ENCODE measurements at places on chromosomes 5 and 9. TPM values are rescaled to one million over a fixed set of nuclear protein-coding genes. Genes with fewer than 3 reads are reported as not detected.

DNA sequence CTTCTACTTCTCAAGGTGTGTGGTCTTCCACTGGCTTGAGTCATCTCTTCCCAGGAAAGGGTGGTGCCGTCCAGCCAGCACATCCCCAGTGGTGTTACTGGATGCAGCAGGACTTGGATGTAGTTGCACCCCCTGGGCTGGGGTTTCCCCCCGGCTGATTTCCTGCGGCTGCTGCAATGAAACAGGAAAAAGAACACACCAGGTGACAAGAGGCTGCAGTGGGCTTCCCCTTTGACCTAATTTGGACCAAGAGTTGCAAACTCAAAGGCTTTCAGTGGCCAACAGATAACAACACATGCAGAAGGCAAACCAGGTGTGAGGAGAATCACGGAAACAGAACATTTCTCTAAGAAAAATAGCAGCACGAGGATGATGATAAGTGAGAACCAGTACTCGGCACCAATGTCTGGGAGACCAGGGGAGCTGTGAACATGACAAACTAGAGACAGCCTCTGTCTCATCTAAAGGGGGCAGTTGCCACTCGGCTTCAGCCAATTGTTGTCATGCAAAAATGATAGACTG, 83.7 kb downstream of the PDE6A start:
- no peak for DNase-seq

- no peak for DNase-seq
Measured at GRCh38 chr5:81549123-81549522, 155.2 kb upstream of the ACOT12 start.

DNA sequence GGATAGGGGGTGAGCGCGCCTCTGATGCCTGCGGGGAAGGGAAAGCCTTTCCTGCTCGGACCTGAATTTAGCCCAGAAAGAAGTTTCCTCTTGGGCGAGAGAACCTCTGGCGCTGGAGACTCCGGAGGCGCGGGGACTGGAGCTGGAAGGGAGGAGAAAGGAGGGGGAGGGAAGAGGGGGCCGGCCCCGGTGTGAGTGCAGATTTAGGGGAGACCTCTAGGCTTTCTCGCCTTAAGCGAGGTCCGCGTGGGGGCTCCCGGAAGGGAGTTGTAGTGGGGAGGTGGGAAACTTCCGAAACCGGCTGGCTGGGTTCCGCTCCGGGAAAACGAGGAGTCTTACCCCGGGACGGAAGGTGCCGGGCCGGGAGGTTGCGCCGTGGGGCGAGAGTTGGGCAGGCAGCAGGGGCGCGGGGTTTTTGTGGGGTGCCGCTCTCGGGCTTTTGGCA, 1.3 kb downstream of the PCSK5 start:
- peak; percentile 51 for DNase-seq

DNA sequence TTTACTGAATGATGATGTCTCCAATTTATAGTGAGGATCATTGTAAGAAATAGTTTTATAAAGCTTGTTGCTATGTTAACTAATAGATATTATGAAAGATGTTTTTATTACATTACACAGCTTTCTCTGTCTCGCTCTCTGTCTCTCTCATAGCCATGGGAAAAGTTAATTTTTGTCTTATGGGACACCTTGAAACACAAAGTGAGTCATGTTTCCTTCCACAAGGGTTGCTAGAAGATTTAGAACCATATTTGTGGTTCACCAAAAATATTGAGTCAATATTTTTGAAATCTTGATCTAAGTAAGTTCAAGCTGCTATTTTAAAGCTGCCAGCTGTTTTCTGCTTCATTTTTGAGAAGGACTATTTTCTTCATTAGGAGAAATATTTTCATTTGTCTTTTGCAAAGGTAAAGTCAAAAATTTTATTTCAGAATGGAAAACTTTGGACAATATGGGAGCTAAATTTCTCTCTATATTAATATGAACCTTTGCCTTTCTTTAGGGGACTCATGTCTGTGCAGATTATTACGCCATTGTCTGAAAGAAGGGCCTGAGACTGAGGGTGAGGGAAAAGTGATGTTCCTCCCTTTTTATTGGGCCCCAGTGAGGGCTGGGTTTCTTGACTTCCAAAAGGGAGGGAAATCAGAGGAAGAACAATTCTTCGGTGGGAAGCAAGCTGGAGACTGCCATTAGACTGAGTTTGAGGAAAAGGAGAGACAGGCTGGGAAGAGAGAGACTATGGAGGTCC, 87.9 kb upstream of the SLC24A2 start:
- DNase-seq, result no peak

DNA sequence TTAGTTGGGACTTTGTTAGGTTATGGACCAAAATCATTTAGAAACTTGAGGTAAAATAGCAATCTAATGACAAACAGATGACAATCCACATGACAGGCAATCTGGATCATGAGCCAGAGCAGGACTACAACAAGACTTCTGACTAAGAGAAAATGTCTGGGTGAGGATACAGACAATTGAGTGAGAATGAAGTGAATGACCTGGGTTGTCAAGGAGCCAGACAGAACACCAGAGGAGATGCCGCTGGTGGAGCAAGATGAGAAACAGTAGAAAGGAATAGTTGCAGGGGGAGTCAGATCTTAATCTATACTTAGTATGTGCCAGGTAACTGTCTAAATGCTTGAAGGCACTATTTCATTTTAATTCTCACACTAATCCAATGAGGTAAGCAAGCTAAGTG, 277.8 kb downstream of the PRELID2 start:
- no peak for DNase-seq

- DNase-seq, result peak; percentile 86
Measured at GRCh38 chr9:115328228-115328627, 210.3 kb upstream of the TNC start.

DNA sequence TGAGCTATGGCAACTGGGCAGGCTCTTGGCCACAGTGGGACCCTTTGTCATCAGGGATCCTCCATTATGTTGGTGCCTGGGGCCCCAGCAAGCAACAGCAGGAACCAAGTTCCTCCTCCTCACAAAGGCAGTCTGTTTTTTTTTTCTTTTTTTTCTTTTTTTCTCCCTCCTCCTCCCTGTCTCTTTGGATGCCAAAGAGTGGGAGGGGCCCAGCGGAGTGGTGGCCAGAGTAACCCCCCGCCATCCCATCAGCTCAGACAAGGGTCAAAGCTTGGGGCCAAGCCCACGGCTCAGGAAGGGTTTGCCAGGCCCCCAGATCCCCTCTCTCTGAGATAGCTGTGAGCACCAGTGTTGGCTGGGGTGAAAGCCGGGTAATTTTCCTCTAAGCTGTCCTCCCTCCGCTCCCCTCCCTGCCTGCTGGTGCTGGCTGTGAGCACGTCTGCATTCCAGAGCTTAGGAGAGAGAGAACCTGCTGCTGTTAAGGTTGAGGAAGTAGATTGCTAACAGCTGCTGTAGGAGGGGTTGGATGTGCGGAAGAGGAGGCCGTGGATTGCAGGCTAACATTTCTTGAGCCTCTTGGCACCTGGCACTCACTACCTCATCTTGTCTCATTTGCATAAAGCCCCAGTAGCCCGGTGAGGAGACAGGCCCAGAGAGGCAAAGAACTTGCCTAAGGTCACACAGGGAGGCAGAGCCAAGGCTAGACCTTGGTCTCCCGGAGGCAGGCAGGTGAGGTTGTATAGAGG, 21.2 kb downstream of the GSN start:
- peak; percentile 59 for DNase-seq

DNA sequence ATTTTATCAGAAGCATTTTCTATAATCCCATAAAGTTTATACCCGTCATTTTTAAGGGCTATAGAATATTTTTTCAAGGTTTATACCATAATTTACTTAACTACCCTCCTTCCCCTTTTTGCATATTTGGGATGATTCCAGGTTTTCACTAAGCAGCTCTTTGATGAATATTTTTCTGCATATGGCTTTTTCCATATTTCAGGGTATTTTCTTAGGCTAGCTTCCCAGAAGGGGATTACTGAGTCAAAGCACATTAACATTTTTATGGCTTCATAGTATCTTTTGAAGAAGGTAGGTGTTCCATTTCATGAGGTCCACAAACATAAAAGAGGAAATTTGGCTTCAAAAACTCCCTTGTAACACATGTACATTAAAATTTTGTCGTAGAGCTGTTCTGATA, 14.6 kb upstream of the COL15A1 start:
- DNase-seq, result no peak

- DNase-seq, result no peak
Measured at GRCh38 chr9:488448-488847, 273.8 kb downstream of the DOCK8 start.

DNA sequence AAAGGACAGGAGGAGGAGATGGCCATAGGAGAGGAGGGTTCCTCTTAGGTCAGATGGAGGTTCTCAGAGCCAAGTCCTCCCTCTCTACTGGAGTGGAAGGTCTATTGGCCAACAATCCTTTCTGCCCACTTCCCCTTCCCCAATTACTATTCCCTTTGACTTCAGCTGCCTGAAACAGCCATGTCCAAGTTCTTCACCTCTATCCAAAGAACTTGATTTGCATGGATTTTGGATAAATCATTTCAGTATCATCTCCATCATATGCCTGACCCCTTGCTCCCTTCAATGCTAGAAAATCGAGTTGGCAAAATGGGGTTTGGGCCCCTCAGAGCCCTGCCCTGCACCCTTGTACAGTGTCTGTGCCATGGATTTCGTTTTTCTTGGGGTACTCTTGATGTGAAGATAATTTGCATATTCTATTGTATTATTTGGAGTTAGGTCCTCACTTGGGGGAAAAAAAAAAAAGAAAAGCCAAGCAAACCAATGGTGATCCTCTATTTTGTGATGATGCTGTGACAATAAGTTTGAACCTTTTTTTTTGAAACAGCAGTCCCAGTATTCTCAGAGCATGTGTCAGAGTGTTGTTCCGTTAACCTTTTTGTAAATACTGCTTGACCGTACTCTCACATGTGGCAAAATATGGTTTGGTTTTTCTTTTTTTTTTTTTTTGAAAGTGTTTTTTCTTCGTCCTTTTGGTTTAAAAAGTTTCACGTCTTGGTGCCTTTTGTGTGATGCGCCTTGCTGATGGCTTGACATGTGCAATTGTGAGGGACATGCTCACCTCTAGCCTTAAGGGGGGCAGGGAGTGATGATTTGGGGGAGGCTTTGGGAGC, 3.1 kb downstream of the EGR1 start:
- DNase-seq, result peak; percentile 31

GRCh38 chr9:131707050-131707449, 32.8 kb downstream of the RAPGEF1 start:
- peak; percentile 14 for DNase-seq

GRCh38 chr5:81183811-81184748, 49.0 kb upstream of the CKMT2 start:
- DNase-seq, result no peak

DNA sequence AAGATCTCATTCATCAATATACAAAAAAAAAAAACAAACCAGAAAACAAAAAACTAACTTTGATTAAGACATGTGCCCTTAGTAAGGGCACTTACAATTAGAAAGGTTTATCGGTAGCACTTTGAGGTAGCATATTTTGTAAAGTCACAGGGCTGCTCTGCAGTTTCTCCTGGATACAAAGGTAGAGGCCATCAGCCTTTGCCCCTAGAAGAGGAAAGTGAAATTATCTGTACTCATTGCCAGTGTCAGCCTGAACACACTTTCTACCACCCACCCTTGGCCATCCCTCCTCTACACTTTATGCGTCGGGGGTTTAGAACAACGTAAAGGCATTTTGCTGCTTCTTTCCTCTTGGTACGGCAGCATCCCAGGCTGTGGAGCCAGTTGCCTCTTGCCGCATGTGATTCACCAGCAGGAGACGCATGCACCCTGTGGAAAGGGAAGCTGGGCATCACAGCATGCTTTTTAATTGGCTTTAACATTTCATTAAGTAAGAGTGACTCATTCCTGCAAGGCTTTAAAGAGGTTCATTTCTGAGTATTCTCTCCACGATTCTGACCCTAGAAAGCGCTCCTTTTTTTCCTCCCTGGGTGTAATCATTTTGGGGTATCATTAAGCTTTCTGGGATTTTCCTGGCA, 84.6 kb downstream of the CEMIP2 start:
- peak; percentile 78 for DNase-seq

DNA sequence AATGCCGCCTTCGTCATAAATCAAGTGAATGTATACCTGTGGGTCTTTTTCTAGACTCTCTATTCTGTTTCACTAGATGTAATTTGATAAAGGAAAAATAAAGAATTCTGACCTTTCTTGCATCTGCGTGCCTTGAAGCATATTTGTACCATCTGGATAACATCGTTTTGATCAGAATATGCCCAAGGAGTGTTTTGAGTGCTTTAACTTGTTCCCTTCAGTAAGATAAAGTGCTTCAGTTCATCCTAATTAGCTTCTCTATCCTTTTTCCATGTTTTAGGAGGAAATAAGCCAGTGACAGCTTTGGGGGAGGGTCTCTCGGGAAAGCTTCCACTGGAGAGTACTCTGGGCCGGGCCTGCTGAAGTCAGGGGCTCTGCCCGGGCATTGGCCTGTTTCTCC, 113.5 kb upstream of the DAP start:
- no peak for DNase-seq

DNA sequence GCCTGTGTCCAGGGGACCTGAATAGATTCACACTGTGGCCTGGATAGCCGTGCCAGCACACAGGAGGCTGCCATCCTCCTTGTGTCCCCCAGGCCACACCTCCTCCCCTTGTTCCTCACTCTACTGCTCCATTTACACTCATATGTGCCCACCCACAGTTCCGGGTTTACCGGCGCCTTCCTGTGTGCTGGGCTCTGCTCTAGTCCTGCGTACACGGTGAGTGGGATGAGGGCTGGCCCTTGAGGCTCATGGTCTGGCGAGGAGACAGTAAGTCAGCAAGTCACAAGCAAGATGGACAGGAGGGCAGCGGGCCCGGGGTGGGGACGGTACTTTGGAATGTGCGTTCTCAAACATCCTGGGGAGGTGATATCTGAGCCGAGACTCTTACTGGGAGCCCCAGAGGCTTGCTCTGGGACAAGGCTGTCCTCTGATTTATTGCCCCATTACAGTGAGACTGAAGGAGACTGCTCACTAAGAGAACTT, 32.4 kb upstream of the NXNL2 start:
- no peak for DNase-seq

GRCh38 chr9:84146893-84147710, 166.5 kb downstream of the RMI1 start:
- DNase-seq, result peak; percentile 48

DNA sequence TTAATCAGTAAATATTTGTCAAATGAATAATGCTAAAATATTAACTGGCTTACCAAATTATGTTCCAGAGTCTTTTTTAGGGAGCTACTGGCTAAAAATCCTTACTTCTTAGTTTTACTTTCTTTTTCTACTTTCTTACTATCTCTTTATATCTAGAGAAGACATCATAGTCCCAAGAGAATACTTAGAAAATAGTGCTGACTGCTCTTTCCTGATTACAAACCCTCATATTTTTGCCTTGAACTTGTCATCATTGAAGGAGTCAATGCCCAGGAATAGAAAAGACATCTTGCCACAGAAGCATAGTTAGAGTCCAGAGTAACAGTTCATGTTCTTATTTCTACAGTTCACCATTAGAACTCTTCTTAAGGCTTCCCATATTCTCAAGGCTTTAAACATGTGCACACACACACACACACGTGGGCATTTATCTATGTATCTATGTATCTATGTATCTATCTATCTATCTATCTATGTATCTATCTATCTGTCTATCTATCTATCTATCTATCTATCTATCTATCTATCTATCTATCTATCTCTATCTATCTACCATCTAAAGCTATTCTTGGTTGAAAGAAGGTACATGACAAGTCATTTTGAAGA, 654.3 kb downstream of the ANXA1 start:
- DNase-seq, result no peak

CYLC2 gene
- total RNA-seq, result not detected

PCDHA3 gene
- total RNA-seq, result not detected

SLC26A2 gene
- total RNA-seq, result 11.4 TPM

TTLL11 gene
- 6.3 TPM for total RNA-seq

SEMA6A gene
- total RNA-seq, result not detected

MCCC2 gene
- 23.9 TPM for total RNA-seq

OR1J2 gene
- total RNA-seq, result not detected

PCDH12 gene
- total RNA-seq, result 0.13 TPM

PCSK5 gene
- 3.9 TPM for total RNA-seq

TNC gene
- total RNA-seq, result 319 TPM

WNT8A gene
- not detected for total RNA-seq

RGMB gene
- 201 TPM for total RNA-seq

AFAP1L1 gene
- total RNA-seq, result 0.38 TPM

Measured in GM23248 (cell line).